Skeletal muscle cell (primary cell): ENCODE measurements at places on chromosomes 6 and 20.

- DNase-seq, result no peak
Measured at GRCh38 chr6:144017166-144018094, 9.4 kb upstream of the PLAGL1 start.

- DNase-seq, result no peak
Measured at GRCh38 chr20:54624706-54625390, 149.5 kb downstream of the DOK5 start.

DNA sequence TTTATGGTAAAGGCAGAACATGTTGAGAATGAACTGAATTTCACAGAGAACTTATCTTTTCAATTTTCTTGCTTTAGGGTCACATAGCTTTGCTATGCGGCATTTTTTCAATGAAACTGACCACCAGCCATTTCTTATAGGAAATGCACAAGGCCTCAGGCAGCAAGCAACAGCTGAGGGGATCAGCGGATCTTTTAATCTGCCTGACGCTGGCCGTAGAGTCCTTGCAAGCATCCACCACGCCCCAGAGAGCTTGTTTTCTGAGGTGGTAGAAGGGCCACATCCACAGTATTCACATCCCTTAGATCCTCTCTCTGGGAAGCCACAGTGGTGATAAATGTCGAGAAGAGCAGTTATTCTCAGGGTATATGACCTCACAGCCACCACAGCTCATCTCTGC is 34.3 kb downstream of the FLRT3 start:
- no peak for DNase-seq

- DNase-seq, result no peak
Measured at GRCh38 chr20:59147586-59147985, 16.0 kb upstream of the ZNF831 start.

DNA sequence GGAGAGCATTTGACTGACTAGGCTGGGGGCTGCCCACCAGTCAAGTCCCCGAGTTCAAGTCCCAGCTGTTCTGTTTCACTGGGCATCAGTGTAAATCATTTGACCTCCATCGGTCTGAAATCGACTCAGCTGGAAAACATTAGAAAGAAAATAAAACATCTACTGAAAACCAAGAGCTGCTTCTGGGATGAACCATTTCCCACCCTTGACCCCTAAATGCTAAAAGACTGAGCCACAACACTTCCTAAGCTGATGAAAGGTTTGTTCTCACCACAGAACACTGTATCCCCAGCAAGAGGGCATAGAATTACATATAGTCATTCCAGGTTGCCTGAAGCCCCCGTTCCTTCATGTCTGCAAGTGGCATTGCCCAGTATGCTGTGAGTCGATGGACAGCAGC is 237.0 kb upstream of the TAB2 start:
- DNase-seq, result peak; percentile 83

GRCh38 chr6:151240036-151240685 is 394 bp downstream of the AKAP12 start:
- DNase-seq, result peak; percentile 52

DNA sequence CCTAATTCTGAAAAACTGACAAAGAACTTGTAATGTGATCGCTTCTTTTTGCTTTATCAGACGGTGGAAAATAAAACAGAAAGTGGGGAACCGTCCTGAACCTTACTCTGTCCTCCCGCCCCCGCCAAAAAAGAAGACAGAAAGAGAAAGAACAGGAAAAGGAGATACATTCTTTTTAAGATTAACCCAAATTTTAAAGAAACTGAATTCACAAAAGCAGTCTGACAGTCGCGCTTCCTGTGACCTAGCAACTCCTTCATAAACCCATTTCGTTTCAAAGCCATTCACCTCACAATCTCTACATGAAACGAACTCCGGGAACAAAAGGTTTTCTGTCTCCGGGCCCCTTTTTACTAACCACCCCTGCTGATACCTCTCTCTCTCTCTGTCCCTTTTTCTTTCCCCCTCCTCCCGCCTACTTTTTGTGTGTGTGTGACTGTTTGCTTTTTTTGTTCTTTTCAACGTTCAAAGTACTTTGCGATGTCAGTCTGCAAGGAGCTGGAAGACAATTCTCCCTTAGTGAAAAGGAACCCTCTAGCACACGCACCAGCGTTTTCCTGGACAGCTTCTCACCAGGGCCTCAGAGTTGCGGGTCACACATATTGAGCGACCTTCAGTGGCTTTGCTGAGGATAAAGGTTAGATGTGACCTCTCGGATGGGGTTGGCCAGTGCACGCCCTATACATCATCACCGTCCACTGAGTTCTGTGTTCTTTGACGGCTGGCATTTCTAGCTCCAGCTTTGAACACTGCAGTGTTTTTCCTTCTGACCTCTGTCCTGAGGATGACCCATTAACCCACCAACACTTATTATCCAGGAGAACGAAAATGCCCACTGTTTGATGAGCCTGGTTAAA is 530 bp upstream of the NEDD9 start:
- no peak for DNase-seq

DNA sequence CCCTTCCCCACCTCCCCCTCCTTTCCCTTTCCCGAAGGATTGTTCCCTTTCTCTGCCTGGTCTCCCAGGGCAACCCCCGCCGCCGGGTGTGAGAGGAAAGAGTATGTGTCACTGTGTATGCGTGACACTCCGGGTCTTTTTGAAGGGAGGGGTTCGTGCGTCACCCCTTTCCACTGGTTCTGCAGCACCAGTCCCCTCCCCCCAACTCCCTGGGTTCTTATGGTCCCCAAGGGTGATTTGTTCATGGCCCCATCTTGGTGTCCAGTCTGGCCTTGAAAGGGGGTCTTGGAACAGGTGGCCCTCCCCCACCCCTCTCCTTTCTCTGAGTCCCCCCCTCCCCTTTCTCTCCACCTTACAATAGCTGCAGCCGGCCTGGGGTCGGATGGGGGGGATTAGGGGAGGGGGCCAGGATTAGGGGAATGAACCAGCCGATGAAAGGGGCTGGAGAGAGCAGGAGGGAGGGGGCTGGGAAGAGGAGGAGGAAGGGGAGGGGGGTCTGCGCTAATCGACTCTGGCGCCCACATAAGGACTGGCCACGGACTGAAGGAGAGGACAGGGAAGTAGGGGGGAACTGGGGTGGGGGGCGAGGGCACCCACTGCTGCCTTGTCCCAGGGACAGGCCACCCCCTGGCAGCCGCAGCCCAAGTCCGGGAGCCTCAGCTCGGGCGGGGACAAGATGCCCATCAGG is 1.3 kb upstream of the RING1 start:
- DNase-seq, result no peak

DNA sequence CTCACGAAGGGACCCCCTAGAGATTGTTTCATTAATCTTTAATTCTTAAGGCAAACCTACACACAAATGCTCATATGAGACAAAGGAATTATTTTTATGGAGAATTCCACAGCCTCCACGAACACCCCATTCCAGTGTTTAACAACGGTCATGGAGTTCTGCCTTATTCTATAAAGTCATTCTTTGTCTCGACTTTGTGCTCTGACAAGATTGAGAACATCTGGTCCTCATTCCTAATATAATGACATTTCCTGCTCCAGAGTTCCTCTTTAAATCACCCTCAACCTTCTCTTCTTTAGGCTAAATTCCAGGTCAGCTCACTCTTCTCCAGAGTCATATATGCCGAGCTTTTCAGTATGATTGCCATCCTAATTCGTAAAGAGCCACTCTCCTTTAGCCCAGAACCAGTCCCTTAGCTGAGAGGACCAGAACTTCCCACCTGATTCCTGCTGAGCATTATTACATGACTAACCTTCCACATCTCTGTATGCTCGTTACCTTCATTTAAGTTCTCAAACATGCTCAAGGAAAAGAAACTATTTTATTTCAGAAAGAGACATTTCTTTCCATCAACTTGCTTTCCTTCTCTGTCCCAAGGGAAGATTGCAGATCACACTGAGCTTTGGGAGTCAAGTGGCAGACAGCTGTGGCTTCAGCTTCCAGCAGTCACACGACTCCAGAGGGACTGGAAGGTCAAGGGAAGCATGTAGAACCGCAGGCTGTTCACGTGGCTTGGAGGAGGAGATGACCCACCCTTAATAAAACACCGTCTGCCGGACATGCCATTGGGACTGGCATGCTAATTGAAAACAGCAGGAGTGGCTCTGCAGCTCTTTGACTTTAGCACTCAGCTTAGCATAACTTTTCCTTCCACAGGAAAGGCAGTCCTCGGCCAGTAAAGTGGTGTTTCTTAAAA is 467.1 kb upstream of the HSF2 start:
- peak; percentile 88 for DNase-seq

DNA sequence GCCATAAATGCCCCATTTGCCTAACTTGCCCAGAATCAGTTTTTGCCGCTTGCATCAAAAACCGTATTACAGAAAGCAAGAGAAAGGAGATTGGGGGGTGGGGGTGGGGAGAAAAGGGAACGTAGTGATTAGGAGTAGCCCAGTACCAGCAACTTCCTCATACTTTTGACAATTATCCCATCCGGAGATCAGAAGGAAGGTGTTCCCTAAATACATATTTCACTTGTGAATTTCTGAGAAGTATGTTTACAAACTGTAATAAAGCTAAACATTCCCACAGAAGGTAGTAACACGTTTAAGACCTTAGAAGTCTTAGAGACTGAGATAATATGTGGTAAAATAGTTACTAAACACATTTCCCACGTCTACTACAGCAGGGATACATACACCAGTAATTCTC is 14.5 kb downstream of the PREP start:
- DNase-seq, result no peak

DNA sequence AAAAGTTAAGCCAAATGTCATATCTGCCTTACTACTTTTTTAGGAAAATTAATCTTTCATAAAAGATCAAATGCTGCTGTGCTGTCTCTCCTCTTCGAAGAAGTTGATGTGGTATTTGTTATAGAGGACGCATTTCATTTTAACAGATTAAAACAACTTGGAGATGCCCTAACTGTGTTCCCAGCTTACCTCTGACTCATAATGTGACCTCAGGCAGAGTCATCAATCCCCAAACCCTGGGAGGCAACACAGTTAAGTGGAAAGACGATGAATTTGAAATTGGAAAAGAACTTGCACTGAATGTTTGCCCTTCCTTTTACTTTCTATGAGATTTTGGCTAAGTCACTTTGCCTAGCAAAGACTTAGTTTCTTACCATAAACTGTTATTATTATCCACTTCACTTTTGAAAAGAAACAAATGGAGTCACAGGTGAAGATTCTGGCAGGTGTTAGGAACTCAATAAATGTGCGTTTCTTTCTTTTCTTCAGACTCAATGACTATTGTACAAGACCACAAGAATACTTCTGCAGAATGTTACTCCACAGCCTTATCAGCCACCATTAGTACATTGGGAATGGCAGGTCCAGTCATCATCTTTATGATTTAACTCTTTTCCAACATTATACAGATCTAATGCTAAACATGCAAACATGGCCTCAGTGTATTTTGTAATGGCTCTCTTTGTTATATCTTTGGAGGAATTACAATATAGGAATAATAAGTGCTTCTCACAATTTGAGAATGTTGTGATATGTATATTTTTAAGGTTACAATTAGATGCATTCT is 102.6 kb downstream of the COL21A1 start:
- DNase-seq, result peak; percentile 69

DNA sequence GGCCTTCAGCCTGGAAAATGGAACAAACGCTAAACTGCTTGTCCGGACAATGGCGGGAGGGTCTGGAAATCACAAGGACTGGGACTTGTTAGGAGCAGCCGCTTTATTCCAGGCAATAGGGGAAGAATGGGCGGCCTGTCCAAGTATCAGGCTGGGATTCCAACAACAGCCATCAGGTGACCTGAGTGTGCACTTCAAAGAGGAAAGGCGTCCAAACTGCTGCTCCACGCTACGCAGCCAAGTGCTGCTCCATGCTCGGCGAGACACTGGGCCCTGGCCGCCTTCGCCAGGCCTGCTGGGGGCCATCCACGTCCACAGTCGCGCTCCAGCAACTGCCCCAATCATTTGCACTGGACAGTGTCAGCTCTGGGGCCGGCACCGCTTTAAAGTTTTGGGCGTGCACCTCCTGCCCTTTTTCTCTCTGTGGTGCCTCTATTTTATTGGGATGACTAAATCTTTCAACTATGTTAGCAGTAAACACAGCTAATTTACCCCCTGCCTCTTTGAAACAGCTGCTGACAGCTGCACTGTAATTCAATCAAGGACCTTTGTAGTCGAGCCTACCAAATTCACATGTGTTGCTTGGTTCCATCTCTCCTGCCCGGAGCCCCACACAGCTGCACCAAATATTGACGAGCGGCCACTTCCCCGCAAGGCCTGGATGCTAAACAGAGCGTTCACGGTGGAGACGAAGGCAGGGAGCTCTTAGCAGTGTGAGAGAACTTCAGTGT is 98.3 kb downstream of the BMP7 start:
- DNase-seq, result peak; percentile 1

- DNase-seq, result peak; percentile 71
Measured at GRCh38 chr6:113381959-113382358, 475.2 kb upstream of the MARCKS start.

DNA sequence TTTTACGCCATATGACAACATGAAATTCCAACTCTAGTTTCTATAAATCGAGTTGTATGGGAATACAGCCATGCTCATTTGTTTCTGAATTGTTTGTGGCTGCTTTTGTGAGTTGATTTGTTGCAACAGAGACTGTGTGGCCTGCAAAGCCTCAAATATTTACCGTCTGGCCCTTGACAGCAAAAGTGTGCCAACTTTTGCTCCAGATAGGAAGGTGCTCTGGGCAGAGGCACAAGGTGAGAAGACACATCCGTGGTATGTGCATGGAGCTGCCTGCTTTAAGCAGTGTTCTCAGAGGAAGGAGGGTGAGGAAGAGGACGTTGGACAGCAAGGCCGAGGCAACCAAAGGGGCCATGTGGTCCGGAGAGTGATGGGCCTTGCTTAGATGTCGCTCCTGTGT is 57.4 kb downstream of the IYD start:
- no peak for DNase-seq

- DNase-seq, result no peak
Measured at GRCh38 chr6:130187335-130188206, 35.2 kb downstream of the SAMD3 start.

GRCh38 chr6:139422105-139423036 is 47.9 kb upstream of the CITED2 start:
- DNase-seq, result no peak

DNA sequence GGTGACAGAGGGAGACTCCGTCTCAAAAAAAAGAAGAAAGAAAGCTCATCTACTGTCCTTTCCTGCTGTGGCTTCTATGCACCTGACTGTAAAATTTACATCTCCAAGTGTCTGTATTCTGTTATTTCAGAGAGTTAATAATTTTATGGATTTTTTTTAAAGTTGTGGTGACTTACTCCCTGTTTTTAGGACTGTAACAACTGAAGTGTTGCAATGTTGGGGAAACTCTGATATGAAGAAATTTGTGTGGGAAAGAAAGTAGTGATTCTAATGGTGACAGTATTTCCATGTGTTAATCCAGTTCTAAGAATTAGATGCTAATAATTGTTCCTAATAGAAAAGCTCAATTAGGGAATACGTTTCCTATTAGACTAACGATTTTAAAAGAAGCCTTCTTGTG is 27.4 kb downstream of the STX11 start:
- no peak for DNase-seq

DNA sequence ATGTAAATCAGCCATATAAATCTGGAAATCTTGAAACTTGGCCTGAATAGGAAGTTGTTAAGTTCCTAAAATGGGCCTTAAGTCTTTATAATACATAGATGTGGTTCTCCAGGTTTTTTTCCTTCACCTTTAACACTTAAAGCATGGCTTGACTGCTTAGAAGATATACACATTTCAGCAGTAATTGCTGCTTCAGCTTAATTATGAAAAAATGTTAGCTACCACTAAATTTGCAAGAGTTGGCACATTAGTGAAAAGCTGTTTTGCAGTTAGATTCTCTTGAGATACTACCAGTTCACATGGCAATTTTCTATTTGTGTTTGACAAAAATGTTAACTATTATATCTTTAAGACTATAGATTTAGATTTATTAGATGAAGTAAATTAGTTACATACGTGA is 72.7 kb upstream of the MYO6 start:
- DNase-seq, result no peak
